ENCODE measurements at places on chromosomes 16 and 17.

- no peak for DNase-seq
These were observed 18.1 kb downstream of the LYRM1 start for GRCh38 chr16:20918486-20919239.

DNA sequence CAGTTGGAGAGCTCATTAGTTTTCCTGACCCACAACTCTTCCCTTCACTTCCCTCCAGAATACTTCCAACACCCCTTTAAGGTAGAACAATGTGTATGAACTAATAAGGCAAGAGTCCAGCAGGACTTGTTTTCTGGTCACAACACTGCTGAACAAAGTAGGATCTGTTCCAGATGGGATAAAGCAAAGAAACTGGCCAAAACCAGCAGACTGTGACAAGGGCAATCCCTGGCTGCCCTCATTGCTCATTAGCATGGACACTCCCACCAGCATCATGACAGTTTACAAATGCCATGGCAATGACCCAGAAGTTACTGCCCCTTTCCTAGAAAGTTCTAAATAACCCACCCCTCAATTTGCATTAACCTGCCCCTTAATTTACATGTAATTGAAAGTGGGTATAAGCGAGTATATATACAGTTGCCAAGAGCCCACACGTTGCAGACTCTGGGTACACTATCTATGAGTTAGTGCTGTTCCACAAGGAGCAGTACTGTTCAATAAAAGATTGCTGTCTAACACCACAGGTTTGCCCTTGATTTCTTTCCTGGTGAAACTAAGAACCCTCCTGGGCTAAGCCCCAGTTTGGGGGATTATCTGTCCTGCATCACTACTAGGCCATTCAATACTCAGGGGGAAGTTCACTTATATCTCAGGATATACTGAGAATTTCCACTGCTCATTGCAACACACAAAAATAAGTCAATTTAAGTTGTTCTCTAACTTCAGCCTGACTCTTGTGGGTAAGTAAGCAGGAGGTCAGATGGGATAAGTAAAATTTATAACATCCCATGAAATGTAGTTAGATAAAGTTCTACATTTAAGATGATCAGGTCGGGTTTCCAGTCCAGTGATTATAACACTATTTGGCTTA is 82.3 kb downstream of the SSH2 start:
- DNase-seq, result no peak

- DNase-seq, result no peak
These were observed 50.0 kb upstream of the CAPN15 start for GRCh38 chr16:477301-478157.

DNA sequence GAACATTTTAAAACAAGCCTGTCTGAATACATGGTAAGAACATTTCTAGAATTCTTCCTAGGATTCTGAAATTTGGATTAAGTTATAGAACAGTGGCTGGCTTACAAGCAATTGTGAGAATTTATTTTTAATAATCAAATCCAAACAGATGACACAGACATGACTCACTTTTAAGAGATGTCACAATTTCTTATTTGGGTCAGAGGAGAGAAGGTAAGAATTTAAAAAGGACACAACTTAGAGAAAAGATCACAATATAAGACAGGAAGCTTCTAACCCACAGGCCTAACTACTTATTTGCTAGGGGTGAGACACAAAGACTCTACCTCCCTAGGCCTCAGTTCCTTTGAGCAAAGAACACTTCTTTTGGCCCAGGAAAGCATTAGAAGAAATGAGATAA is 32.7 kb downstream of the ZZEF1 start:
- no peak for DNase-seq

DNA sequence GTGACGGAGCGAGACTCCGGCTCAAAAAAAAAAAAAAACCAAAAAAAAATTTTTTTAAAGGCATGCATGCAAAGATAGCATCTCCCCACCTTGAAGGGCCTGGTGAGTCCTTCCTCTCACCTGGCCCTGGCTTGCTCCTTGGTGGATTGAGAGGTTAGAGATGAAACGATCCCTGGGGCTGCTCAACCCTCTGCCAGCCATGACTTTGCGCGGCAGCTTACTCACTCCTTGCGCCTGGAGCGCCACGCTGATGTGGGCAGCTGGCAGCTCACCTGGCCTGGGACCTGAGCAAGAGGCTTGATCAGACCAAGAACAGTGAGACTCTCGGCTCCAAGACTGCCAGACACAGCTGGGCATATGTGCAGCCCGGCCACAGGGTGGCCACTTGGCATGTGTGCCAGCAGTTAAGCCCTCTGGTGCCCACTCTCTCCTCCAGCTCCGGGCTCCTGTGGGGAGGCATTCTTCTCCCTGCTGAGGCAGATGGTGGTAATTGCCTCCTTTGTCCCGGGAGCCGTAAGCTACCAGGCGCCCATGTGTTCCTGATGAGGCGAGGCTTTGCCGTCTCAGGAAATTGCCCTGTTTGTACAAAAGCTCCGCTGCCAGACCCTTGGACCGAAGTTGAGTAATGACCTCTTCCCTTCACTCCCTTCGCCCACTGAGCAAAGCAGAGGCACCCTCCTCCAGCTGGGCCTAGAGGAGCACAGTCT is 5.1 kb upstream of the EVPL start:
- DNase-seq, result no peak

GRCh38 chr16:50167556-50167955 is 14.4 kb downstream of the TENT4B start:
- DNase-seq, result no peak

All from activated T-cell treated with anti-CD3 and anti-CD28 coated beads for 1 hour (primary cell).